Upper lobe of left lung (tissue), 6 donors: ENCODE measurements at places on chromosomes 13 and 19. TPM values are rescaled to one million over a fixed set of nuclear protein-coding genes. Genes with fewer than 3 reads are reported as not detected.

GRCh38 chr19:47130120-47130588, 481 bp upstream of the SAE1 start:
- no peaks in the 10 kb centered on the region for H3K27me3 ChIP-seq
- no peak overlapping the region for H3K27ac ChIP-seq
- no peaks in the 10 kb centered on the region for H3K36me3 ChIP-seq
- peaks cover 28% of the 10 kb centered on the region for H3K4me1 ChIP-seq
- DNase-seq = no peak

GRCh38 chr19:28466107-28467045, 746.6 kb downstream of the UQCRFS1 start:
- no peaks in the 10 kb centered on the region for H3K36me3 ChIP-seq
- H3K4me3 ChIP-seq = no peak overlapping the region
- H3K27me3 ChIP-seq = no peaks in the 10 kb centered on the region
- DNase-seq = peak; percentile 62
- peaks cover 10% of the 10 kb centered on the region for H3K4me1 ChIP-seq

GRCh38 chr19:19575411-19575810, 37.3 kb downstream of the CILP2 start:
- DNase-seq = no peak
- no peaks in the 10 kb centered on the region for H3K27me3 ChIP-seq
- H3K4me3 ChIP-seq = no peak overlapping the region
- H3K4me1 ChIP-seq = no peaks in the 10 kb centered on the region

VSTM1 gene
- total RNA-seq = not detected
